ENCODE measurements at places on chromosomes 6 and 20. TPM values are rescaled to one million over a fixed set of nuclear protein-coding genes. Genes with fewer than 3 reads are reported as not detected.

The LHFPL5 gene
- total RNA-seq = not detected

The NKAIN2 gene
- not detected for total RNA-seq

The TRIM40 gene
- not detected for total RNA-seq

The CAGE1 gene
- under 0.01 TPM for total RNA-seq

The OR2H2 gene
- not detected for total RNA-seq

The TP53TG5 gene
- under 0.01 TPM for total RNA-seq

The KCNK5 gene
- total RNA-seq = under 0.01 TPM

The TCP11 gene
- total RNA-seq = 0.51 TPM

The RFX6 gene
- not detected for total RNA-seq

The MCCD1 gene
- total RNA-seq = not detected

The HSD17B8 gene
- total RNA-seq = 11.4 TPM

The ATP6V1G2 gene
- 4.1 TPM for total RNA-seq

The SLC17A3 gene
- not detected for total RNA-seq

The HLA-DRA gene
- total RNA-seq = 0.17 TPM

The TMEM244 gene
- not detected for total RNA-seq

The SYTL3 gene
- 4.6 TPM for total RNA-seq

The BPIFB2 gene
- not detected for total RNA-seq

The EYS gene
- not detected for total RNA-seq

The MAS1 gene
- not detected for total RNA-seq

The HSPA1B gene
- total RNA-seq = 152 TPM

The RIMS4 gene
- under 0.01 TPM for total RNA-seq

The TGM3 gene
- not detected for total RNA-seq

The KIAA1755 gene
- total RNA-seq = 2.8 TPM

The FAM209B gene
- total RNA-seq = not detected
